Activated T-cell treated with anti-CD3 and anti-CD28 coated beads, Interleukin-2, amount 50 U/mL, for 48 hours (primary cell): ENCODE measurements at places on chromosomes 16 and 17.

GRCh38 chr17:2909175-2909845 is 113.1 kb downstream of the RAP1GAP2 start:
- DNase-seq = no peak

DNA sequence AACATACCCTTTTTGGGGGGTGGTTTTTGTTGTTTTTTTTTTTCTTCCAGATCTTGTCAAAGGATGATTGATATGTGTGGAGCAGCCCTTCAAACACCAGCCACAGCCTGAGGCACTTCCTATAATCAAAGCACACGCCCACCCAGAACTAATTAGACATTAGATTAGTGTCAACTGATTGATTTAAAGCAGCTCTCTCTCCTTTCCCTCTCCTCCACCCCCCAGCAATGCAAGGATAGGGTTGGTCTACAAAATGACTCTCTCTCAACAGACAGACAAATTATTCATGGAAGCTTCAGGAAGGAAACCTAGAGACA is 250.3 kb upstream of the SOX9 start:
- DNase-seq = no peak

- no peak for DNase-seq
These were observed 155.2 kb downstream of the SHISA9 start for GRCh38 chr16:13056607-13057006.

- no peak for DNase-seq
These were observed 82.4 kb downstream of the PLCG2 start for GRCh38 chr16:81861503-81861902.

DNA sequence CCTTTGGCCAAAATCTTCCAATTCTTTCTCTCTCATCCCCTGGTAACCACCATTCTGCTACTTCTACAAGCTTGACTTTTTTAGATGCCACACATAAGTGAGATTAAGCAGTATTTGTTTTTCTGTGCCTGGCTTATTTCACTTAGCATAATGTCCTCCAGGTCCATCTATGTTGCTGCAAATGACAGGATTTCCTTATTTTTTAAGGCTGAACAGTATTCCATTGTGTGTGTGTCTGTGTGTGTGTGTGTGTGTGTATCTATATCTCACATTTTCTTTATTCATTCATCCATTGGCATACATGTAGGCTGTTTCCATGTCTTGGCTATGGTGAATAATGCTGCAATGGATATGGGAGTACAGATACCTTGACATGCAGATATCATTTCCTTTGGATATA is 6.1 kb downstream of the ACACA start:
- no peak for DNase-seq

DNA sequence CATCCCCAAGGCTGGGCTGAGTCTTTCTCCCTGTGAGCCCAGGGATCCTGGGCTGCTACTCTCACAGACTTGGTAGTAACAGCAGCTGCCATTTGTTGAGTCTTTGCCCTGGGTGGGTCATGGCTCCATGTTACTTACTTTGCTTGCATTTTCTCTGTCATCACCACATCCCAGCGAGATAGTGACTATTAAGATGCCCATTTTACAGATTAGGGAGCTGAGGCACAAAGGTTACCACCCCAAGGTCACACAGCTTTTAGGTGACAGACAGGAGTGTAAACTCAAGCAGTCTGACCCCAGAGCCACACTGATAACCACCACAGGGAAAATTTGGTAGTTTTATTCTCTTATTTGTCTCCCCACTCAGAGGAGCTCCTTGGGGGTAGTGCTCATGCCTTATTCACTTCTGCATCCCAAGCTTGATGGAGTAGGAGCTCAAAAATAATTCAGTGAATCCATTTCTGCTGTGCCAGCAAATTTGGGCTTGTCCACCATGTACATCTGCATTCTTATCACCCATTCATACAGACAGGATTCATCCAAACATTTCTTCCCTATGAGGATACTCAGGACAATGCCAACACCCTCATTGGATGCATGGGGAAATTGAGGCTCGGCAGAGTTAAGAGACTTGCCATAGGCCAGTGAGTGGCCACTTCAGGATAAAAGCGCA is 263.2 kb downstream of the CBLN1 start:
- DNase-seq = no peak

DNA sequence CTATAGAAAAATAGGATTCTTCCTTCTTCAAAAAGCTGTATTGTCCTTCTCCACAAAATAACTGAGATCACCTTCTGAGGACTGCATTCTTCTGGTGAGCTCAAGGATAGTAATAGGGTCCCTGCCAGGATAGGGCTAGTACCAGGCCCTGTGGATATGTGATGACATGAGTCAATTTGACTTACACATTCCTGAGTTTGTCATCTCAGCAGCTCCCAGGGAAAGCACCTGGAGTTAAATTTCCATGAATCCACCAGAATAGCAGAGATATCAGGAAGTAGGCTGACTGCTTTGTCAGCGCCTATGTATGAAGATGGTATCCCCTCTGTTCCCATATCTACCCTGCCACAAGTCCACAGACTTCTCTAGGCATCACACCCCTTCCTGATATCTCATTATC is 225.8 kb downstream of the PMP22 start:
- no peak for DNase-seq
